ENCODE measurements at places on chromosomes 3 and 15.

DNA sequence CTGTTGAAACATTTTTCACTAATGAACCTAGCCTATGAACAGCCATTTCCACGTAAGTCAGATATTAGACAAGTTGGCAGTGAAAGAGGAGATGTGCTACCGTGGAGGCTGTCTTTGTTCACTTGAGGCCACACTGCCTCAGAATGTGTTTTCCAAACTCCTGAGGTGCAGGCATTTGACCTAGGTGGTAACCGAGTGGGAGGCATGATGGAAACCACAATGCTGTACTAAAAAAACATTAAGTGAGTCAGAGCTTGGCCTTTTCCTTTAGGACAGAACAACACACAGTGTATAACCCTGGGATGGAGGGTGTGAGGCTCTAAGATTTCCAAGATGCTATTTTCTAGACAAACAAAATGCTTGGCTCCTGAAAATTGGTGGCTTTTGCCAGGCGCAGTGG, 406.3 kb downstream of the SOX2 start:
- no peak for DNase-seq

- DNase-seq = no peak
These were observed 18.2 kb downstream of the KLHL6 start for GRCh38 chr3:183537295-183537730.

DNA sequence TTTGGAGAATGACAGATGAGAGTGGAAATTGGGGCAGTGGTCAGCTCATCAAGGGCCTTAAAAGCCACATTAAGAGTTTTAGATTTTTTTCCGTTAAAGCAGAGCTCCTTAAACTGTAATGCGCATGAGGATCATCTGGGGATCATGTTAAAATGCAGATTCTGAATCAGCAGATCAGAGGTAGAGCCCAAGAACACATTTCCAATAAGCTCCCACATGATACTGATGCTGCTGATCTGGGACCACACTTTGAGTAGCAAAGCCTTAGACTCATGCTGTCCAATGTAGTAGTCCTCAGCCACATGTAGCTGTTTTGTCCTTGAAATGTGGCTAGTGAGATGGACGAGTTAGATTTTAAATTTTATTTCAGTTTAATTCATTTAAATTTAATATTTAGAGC, 26.3 kb upstream of the POMGNT2 start:
- DNase-seq = no peak

- no peak for DNase-seq
These were observed 13.3 kb downstream of the GYG1 start for GRCh38 chr3:149004622-149005021.

- no peak for DNase-seq
These were observed 64.4 kb downstream of the USP13 start for GRCh38 chr3:179717219-179717618.

GRCh38 chr3:48084170-48084569, 68.0 kb upstream of the MAP4 start:
- no peak for DNase-seq

DNA sequence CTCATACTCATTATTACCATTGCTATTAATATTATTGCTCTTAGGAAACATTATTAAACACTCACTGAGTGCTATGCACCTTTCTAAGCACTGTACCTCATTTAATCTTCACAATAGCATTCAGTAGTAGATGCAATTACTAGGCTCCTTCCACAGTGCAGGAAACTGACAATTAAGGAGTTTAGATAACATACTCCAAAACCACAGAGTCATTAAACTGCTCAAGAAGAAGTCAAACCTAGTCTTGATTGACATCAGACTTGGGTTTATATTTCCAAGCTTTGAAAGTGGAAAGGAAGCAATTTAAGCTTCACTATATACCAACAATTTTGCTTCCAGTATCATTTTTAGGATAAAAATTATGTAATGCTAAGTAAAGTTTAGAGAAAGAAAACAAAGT, 490.1 kb upstream of the ARRDC4 start:
- no peak for DNase-seq

GRCh38 chr3:189573004-189573403, 58.2 kb upstream of the TP63 start:
- DNase-seq = no peak

GRCh38 chr3:79461129-79461792, 306.5 kb downstream of the ROBO1 start:
- no peak for DNase-seq

- no peak for DNase-seq
These were observed 13.6 kb downstream of the LXN start for GRCh38 chr3:158658889-158659288.

- no peak for DNase-seq
These were observed 58.0 kb upstream of the ULK4 start for GRCh38 chr3:42019953-42020260.

DNA sequence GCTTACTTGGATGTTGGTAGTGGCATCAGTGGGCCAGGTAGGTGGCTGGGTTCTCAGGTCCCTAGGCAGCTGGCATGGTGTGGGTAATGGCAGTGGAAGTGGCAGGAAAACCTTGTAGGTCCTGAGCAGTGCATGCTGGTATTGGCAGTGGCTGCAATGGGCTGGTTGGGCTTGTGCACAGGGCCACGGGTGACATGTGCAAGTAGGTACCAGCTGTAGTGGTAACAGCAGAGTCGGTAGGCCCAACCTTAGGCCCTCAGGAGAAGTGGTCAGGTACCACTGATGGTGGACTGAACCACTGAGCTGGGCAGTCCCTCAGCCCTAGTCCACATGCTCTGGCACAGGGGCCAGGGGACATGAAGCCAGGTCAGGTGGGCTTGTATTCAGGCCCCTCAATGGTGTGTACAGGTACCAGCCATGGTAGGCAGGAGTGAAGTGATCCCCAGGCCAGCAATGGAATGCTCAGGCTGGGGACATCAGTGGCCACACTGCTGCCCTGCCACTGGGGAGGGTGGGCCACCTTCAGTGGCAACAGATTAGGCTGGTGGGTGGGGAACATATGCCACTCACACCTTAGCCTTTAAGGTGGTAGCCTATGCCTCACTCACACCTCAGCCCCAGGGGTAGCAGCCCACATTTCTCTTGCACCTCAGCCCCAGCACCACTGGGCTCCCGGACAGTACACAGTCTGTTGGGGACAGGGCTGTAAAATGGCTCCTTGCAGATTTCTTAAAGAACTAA, 118.1 kb downstream of the LRRK1 start:
- DNase-seq = no peak

DNA sequence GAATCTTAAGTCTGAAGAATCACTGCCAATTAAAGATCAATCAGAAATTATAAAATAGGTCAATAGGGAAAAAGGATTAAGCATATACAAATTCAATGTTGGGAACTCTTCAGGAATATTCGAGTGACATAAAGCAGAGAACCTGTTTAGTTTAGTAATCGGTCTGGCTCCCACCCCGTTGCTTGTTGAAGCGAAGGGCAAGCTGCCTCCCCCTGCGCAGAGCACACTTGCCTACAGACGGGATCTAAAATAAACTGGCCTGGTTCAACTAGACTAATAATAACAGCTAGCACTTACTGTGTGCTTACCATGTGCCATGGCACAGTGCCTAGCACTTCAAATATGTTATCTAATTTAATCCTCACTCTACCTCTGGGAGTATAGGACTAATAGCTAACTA, 8.6 kb downstream of the SEMA6D start:
- no peak for DNase-seq

DNA sequence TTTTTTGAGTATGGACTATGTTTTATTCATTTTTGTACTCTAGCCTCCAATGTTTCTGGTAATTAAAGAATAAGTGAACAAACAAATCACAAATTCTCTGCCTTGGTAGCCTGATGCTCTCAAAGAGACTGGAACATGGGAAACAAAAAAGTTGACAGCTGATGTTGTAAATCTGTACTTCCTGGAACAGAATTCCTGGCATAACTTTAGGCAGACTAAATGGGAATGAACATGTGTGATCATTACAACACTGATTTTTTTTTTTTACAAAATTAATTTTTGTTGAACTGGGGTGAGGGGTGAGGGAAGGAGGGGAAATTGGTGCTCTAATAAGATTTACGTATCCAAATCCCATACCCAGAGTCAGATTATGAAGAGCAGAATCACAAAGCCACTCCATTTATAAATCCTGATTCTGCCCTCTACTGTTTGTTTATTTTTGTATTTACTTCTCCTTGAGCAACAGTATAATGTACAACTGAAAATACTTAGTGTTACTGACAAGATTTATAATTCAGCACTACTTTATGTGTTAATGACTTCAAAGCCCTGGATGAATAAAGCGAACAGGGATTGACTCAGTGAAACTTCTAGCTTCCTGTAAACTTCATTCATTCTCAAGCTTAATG, 165.0 kb downstream of the FRMD5 start:
- no peak for DNase-seq

DNA sequence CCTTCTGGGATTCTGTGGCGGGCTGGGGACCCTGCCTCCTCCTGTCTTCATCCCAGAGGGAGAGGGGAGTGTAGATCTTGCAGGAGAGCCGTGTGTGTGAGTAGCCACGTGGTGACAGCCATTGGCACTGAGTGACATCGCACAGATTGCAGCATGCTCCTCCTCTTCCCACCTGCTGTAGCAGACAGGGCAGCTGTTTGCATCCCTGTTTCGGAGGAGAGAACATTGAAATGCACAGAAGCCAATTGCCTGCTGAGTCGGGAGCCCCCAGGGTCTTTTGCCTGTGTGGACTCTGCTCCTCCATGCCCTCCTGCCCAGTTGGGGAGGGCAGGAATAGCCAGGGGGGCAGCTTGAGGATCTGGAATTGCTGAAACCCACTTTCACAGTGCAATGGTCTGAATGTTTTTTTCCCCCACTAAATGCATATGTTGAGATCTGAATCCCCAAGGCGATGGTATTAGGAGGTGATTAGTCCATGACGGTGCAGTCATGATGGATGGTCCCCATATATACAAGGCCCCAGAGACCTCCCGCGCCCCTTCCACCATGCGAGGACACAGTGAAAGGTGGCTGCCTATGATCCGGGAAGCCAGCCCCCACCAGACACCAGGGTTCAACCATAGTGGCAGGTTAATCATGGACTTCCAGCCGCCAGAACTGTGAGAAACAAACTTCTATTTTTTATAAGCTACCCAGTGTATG, 66.8 kb downstream of the CHRNA7 start:
- DNase-seq = no peak

GRCh38 chr3:142022381-142022780, 127.0 kb downstream of the TFDP2 start:
- DNase-seq = no peak

GRCh38 chr3:139994891-139995290, 59.9 kb downstream of the CLSTN2 start:
- no peak for DNase-seq

DNA sequence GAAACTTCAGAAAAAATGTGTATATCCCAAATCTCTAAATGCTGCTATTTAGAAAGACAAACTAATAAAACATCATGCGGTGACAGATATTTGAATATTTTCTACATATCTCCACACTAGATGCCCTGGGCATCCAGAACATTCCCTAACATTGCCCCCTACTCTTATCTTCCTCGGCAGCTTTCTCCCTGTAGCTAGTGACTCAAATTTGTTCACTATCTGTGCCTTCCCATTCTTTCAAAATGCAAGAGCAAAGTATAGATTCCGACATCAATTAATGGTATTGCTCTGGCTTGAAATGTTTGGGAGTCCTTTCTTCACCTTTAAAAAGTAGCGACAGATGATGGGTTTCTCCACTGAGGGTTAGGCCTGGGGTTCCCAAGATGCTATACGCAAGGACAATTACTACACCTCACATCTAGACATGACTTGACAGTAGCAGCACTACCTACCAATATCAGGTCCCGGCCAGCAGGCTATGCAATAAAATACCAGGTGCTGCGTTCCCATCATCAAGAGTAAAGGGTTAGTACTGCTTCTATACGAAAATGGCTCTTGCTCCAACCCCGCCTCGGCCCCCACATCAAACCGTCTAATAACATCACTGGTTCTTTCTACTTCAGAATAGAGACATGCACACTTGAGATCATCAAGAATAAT, 631 bp downstream of the UBR1 start:
- no peak for DNase-seq

- peak; percentile 13 for DNase-seq
These were observed 144.6 kb upstream of the MEF2A start for GRCh38 chr15:99421172-99421656.

DNA sequence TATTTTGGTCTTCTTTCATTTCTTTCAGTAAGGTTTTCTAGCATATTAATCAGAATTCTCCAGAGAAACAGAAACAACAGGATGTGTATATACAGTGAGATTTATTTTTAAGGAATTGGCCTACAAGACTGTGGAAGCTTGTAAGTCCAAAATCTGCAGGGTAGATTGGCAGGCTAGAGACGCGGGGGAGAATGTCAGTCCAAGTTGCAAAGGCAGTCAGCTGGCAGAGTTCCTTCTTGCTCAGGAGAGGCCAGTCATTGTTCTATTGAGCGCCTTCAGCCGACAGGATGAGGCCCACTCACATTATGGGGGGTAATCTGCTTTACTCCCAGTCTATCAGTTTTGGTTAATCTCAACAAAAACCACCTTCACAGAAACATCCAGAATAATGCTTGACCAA, 133.4 kb upstream of the UBE3A start:
- DNase-seq = no peak

DNA sequence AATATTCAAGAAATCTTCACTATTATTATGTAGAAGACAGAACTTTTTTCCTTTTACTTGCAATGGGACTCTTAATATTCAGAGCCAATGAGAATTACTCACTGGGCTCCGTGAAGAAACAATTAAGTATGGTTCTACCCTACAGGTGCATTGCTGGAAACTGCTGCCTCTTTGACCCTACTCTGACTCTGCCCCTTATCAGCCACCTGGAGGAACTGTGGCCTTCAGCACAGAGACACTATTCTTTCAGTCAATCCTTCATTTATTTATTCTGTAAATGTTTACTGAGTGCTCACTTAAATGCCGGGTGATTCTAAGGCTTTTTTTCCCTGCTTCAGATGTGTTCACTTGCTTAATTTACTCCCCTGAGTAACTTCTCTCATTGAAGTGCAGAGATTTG, 163.2 kb downstream of the SYNPR start:
- no peak for DNase-seq

DNA sequence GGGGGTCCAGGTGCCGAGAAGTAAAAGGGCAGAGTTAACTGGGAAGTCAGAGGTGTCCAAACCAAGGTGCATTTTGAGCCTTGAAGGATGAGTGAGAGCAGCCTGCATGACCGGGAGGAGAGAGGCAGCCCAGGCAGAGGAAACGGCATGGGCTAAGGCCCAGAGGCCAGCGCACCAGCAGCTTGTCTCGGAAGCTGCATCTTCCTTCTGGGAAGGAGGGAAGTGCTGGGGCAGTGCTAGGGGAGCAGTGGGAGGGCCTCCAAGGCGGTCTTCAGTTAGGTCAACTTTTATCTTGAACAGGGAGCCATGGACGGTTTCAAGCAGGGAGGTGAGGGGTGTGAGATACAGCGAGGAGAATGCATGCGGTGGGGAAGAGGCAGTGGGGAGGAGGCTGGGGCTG, 1.0 kb downstream of the H1-8 start:
- DNase-seq = no peak

DNA sequence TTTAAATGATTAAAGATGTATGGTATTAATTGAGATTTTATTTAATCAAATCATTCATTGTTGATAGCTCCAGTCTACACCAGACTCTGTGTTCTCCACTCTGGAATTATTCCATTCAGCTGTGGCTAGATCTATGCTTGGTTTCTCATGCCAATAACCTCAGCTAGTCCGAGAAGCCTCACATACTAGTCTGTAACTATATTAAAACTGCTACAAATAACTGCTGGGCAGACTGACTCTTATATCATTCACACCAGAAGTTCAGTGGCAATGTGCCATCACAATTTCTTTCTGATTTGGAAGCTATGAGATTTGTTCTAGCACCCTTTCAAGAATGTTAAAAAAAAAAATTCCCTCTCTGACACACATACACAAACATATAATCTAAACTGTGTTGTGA, 947.3 kb downstream of the ROBO1 start:
- no peak for DNase-seq

Measured in stimulated activated CD4-positive, alpha-beta T cell treated with anti-CD3 and anti-CD28 coated beads, Interleukin-1b, Interleukin-23, amount 100 ng/mL, for 1 hour (primary cell).